ENCODE measurements at places on chromosomes 2 and 18. TPM values are rescaled to one million over a fixed set of nuclear protein-coding genes. Genes with fewer than 3 reads are reported as not detected.

The GNAL gene
- 5.1 TPM for total RNA-seq

- no peak for DNase-seq
Measured at GRCh38 chr18:36672437-36673344, 156.1 kb downstream of the TPGS2 start.

- DNase-seq, result no peak
Measured at GRCh38 chr2:33917252-33917651, 318.2 kb upstream of the FAM98A start.

- DNase-seq, result no peak
Measured at GRCh38 chr18:2843146-2843545, 3.7 kb upstream of the EMILIN2 start.

DNA sequence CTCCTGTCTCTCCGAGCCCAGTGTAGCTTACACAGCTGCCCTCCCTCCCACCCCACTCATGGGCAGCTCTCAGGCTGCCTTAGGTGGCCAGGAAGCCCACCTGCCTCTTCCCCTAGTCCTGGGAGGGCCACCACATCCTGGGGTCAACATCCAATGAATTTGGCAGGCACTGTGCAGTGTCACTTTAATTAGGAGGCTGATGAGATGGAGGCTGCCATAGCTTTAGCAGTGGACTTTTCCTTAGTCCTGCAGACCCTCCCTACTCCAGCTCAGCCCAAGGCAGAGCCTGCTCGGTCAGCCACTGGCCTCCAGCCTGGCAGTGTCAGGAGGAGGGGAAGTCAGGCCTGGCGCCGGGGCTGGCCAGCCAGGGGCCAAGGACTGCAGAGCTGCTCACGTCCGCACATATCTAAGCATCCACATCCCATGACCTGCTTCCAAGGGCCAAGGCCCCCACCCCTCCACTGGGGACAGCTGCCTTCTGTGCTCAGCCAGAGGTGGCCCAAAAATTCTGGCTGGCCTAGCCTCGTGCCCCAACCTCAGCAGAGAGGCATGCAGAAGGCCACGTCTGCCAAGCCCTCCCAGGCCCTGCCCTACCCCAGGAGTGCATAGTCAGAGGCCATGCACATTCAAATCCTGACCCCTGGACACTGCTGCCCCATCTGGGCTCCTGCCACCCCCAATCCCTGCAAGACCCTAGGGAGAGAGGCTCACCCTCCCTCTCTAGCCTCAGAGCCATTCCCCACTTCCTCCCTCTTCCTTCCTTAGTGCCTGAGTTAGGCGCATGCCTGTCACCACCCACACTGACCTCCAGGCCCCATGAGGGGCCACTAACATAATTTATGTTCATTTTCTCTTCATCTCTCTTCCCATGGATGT is 33.1 kb downstream of the ADRA2B start:
- DNase-seq, result peak; percentile 80

- no peak for DNase-seq
Measured at GRCh38 chr2:65024149-65024829, 31.9 kb upstream of the CEP68 start.

- DNase-seq, result peak; percentile 81
Measured at GRCh38 chr2:237122214-237122666, 36.6 kb downstream of the COPS8 start.

- no peak for DNase-seq
Measured at GRCh38 chr18:62609764-62610163, 86.9 kb downstream of the ZCCHC2 start.

DNA sequence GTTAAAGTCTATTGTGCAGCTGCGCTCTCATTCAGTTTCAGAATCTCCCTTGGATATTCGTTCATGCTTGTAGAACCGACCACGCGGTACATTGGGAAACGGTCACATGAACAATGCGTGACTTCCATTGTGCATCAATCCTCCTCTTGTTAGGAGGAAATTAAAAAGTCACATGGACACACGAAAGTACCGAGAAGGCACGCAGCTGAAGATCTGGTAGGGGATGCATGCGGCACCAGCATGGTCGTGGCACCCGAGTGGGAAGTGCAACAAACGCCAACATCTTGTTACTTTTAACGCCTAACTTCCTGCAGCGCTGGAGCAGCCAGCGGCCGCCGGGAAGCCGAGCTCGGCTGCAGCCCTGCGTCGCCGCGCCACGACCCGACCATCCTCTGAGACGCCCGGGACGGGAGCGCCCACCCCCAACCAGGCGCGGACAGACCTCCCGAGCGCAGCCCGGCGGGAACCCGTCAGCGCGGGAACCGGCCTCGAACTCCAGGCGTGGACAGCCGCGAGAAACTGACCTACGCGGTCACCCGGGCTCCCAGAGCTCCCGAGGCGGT is 412 bp downstream of the OSBPL1A start:
- DNase-seq, result no peak

DNA sequence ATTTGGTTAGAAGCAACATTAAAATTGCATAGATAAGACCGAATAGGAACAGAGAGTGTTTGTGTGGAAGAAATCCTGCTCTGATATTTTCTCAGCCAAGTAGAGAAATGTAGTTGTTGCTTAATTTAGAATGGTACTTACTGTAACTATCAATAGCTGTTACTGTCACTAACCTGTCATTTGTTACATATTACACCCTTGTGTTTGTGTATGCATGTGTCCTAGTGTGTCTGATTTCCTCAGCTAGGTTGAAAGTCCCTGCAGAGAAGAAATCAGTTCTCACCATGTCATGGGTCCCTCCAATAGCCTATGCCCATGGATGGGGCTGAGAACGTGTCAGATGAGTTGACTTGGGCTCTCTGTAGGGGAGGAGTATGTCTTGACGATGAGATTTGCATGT is 94.4 kb downstream of the SPTBN1 start:
- no peak for DNase-seq

DNA sequence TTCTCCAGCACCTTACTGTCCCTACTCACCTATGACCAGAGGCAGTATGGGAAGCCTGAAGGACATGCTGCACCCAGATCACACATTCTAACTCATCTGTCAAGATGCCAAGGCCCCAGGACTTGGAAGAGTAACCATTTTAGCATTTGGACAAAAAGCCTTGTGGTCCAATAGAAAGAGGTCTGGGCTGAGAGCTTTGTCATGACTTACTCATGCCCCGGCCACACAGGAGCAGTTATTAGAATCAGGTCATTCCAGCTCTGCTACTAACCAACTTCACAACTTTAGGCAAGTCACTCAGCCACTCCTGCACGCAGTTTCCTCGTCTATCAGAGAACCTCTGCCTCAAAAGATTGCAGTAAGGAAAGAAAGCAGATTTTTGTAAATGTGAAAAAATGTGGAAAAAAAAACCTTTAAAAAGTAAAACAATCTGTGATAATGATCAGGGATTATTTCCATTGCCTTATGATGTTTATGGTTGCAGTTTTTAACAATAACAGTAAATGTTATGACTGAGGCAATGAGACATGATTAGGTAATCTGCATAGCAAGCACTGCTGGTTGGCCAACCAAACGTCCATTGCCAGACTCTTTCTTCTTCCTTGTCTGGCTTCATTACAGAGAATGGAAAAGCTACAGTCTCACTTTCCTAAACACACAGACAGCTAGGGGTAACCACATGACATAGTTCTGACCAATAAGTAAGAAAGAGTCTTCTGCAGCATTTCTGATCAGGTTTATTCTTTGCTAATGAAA is 255.4 kb upstream of the CHAC2 start:
- DNase-seq, result no peak

DNA sequence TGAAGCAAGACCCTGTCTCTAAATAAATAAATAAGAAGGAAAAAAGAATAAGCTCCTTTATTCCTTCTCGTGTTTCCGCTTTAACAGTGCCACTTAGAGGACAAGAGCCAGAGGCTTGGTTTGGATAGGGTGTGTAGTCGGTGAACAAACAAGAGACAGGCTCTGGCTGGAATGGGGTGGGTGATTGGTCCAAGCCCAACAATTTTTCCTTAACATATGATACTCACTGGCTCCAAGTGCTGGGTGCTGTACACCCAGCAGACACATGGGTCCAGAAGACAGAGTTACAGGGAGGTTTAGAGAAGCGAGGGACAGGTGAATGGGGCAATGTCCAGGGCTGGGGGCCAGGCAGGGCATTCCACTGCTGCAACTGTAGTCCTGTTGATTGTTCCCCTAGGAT is 77.8 kb downstream of the NCAPH start:
- DNase-seq, result no peak

DNA sequence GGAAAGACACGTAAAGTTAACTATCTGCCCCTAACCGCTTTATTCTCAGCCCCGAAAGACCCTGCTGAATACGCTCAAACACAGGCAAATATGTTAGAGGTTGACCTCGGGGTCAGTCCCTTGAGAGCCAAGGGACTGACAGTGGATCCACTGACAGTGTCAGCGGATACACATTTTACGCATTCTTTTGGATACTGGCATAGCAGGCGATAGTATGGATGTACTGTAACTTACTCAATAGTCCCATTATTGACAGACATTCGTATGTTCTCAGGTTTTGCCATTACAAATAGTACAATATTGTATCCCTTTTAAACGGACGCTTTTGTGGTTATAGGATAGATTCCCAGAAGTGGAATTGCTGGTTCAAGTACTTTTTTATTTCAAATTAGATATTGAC is 13.4 kb downstream of the ATP6V1B1 start:
- no peak for DNase-seq

GRCh38 chr18:30929718-30930117 is 112.8 kb downstream of the DSC3 start:
- DNase-seq, result no peak

GRCh38 chr2:55232863-55233657 is 572 bp downstream of the RPS27A start:
- DNase-seq, result peak; percentile 63

DNA sequence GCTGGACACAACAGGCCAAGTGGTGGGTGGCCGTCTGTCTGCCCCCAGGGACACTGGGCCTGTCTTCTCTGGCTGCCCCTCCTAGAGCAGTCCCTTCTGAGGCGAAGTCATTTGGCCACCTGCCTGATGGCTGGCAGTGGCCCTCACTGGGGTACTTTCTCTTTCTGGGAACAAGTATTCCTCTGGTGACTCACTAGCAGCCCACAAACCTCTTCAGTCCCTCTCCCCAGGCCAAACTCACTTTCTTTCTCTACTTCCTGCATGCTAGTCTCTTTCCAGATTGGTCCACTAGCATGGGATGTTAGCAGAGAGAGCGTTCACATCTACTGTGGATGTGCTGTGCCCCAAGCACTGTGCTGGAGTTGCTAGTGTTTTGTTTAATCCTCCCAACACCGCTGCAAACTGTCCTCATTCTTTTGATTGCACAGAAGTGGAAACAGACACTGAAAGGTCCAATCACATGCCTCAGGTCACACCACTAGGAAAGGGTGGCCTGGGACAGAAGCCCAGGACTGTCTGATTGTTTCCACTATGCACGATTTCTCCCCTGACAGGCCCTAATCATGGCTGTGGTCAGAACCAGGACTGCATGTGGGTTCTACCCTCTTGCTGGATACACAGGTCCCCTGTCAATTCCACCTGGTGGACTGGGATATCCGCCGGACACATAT is 5.2 kb downstream of the DYSF start:
- no peak for DNase-seq
